ENCODE measurements at places on chromosomes 2 and 18.

GRCh38 chr2:152701198-152701597, 16.1 kb downstream of the PRPF40A start:
- no peak for DNase-seq

GRCh38 chr2:15830937-15831549, 109.3 kb upstream of the MYCN start:
- no peak for DNase-seq

- DNase-seq, result no peak
Observed at GRCh38 chr2:194765723-194766122, 891.3 kb upstream of the SLC39A10 start.

GRCh38 chr18:6465281-6465680, 50.6 kb upstream of the L3MBTL4 start:
- no peak for DNase-seq

- DNase-seq, result no peak
Observed at GRCh38 chr2:105840933-105841332, 96.2 kb downstream of the NCK2 start.

DNA sequence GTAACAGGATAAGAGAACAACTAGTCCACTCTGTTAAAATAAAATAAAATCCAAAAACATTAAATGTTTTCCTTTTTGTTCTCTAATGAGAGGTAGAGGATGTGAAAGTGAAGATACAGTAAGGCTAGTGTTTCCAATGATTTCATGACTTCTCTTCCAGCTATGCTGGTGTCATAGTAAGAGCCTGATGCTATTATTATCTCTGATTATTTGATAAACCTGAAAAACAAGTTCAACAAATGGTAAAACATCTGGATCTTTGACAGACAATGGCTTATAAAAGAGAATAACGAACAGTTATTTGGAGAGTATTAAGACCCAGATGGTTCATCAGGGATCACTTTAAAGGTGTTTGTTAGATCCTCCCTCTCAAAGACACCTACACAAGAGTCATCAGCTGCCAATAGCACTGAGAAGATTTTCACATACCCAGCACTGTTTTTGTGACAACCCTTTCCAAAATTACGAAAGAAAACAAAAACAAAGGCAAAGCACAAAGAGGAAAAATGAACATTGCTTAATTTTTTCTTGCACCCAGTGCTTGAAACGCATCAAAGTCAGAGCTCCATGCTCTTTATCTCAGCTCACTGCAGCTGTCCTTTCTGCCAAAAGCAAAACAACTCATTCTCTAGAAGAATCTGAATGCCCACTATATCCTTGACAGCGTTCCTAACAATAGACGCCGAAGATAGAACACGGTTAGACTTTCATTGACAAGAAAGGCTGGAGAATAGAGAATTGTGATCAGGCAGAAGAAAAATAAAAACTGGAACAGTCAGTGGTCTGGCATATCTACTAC, 168.6 kb downstream of the SLC8A1 start:
- no peak for DNase-seq

DNA sequence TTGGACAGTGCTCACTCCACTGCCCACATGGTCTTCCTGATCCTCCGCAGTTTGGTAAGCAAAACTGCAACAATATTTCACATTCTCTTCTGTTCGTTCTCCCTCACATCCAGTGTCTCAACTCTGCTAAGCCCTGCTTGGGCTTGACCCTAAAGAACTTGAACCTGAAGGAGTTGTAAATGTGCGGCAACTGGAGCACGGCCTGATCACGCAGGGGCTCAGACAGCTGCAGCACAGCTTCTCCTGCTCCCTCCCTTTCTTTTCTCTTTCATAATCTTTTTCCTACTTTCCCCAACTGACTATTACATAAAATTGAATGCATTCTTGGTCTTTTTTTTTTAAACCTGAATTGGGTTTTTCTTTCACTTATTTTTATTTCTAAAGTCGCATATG, 10.2 kb downstream of the CYRIA start:
- no peak for DNase-seq

DNA sequence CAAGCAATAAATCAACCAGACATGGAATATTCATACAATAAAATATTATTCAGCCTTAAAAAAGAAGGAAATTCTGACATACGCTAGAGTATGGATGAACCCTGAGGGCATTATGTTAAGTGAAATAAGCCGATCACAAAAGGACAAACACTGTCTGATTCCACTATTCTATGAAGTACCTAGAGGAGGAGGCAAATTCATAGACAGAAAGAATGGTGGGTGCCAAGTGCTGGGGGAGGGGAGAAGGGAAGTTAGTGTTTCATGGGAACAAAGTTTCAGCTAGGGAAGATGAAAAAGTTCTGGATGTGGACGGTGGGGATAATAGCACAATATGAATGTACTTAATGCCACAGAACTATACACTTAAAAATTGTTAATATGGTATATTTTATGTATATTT, 19.8 kb downstream of the SMAD7 start:
- DNase-seq, result no peak

GRCh38 chr2:143974262-143974661, 545.7 kb downstream of the ZEB2 start:
- no peak for DNase-seq

DNA sequence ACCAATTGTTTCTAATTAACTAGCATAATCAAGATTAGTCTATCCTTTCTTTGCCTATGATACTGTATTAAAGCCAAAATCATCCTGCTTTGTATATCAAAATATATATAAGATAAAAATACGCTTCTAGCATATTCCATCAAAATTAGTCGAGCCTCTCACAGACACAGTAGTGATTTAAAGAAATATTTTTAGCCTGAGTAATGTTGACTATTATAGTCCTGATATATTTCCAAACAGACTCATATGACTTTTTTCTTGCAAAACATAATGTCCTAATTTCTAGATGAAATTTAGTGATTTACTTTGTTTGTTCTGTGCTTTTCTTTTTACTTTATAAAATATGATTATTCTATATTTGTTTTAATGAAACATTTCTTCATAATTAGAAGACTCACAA, 30.9 kb downstream of the FAP start:
- DNase-seq, result no peak

GRCh38 chr2:155842103-155842502, 490.4 kb downstream of the NR4A2 start:
- no peak for DNase-seq

Measured in activated CD4-positive, alpha-beta T cell treated with anti-CD3 and anti-CD28 coated beads, Interleukin-2, amount 10 ng/mL, durations not matched to agents 7 days and 5 days (primary cell).